AG10803 (cell line): ENCODE measurements at places on chromosomes 6 and 20.

DNA sequence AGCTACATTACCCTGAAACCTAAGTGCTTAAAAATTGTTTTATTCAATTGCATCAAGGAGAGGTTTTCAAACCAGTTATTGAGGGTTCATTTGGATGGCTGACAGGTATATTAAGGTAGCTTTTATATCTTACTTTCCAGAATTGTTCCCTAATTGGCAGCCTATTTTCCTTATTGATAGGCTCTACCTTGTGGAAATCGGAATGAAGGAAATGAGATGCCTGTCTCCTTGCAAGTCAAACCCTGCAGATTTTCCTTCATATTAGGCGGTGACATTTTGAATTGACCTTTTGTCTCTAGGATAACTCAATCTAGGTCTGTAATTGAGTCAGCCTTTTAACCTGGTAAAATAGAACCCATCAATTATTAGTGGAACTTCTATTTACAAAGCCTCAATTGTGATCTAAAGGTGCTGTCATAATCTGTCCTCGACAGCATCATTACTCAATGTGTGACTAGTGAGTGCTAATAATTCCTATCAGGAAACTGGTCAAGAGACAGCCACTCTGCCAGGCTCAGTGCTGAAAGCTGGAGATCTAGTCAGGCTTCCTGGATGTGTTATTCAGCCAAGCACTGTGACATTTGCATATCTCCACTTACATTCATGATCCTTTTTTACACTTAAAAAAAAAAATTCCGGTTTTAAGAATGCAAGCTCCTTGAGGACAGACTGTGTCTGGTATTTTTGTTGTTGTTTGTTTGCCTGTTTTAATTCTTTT, 20.1 kb downstream of the OPRM1 start:
- no peak for DNase-seq

DNA sequence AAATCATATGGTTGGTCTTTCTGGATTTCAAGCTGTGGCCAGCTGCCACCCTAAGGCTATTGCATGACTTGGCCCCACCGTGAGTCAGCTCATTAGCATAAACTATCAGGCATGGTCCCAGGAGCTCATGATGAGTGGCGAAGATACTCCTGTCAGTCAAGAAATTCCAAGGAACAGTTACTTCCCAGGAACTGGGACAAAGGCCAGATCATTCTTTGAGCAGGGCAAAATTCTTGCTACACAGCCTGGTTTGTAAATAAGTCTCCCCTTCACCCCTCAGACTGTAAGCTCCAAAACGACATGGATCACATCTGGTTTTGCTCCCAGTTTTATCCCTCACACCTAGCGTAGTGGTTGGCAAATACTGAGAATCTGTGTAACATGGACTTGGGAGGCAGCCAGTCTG, 33.0 kb upstream of the KIAA1586 start:
- DNase-seq, result peak; percentile 87

DNA sequence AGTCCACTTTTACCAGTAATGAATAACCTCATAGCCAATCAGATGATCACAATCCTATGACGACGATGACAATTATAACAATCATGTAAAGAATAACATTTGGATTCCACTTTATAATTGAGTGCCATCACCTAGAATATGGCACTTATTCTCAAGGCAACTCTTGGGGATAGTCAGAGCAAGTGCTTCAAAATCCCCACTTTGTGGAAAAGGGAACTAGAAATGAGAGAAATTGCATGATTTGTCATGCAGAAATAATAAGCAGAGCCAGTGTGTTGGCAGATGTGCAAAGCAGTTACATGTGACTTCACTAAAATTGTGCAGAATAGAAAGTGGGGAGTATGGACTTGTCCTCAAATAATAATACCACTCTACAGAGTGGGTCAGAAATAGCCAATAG, 41.3 kb downstream of the FRK start:
- no peak for DNase-seq

GRCh38 chr6:118551063-118552053, 3.3 kb downstream of the PLN start:
- peak; percentile 77 for DNase-seq

GRCh38 chr6:10541591-10541990, 20.4 kb downstream of the GCNT2 start:
- no peak for DNase-seq

DNA sequence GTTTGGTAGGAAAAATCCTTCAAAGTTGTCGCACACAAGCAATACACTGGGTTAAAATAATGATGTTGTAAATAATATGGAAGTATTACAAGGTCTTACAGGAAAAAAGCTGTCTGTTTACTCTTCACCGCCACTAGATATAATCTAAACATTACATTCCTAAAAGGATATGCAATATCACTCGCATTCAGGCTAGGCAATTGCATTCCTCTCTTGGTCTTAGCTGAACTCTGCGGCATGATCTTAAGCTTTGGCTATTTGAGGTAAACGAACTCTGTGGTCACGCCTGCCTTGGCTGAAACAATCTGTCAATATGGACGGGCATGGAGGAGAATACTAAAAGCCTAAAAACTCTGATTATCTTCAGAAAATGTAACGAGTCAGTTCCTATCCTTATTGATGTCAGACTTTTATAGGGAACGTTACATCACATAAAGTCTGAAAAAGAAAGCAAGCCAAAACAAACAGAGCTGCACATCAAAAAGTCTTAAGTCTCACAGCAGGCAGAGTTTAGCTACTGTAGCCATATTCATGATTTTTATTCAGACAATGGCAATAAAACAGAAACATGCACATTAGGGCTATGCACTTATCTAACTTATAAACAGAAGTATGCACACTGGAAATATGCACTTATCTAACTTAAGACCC, 30.8 kb upstream of the FILIP1 start:
- DNase-seq, result peak; percentile 77

GRCh38 chr20:58227391-58228102, 906 bp downstream of the ANKRD60 start:
- no peak for DNase-seq

DNA sequence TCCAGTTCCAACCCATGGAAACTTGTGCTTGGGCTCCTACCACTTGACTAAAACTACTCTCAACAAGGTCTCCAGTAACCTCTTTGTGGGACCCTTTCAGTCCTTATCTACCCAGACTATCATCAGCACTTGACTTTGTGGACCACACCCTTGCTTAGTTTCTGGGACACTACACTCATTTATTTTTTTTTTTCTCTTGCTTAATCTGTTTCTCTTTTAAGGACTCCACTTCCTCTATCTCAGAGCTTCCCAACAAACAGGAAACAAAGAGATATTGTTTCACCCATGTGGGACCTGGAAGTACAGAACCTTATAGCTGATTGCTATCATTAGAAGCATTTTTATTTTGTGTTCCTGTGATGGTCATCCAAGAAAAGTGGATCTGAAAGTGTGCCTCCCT, 28.8 kb upstream of the ME1 start:
- no peak for DNase-seq

- DNase-seq, result peak; percentile 54
These were observed 103.2 kb upstream of the DUSP22 start for GRCh38 chr6:188821-189655.

GRCh38 chr20:48120120-48120519, 334.8 kb upstream of the SULF2 start:
- DNase-seq, result no peak

- DNase-seq, result no peak
These were observed 263.4 kb downstream of the UTRN start for GRCh38 chr6:144548536-144548935.

DNA sequence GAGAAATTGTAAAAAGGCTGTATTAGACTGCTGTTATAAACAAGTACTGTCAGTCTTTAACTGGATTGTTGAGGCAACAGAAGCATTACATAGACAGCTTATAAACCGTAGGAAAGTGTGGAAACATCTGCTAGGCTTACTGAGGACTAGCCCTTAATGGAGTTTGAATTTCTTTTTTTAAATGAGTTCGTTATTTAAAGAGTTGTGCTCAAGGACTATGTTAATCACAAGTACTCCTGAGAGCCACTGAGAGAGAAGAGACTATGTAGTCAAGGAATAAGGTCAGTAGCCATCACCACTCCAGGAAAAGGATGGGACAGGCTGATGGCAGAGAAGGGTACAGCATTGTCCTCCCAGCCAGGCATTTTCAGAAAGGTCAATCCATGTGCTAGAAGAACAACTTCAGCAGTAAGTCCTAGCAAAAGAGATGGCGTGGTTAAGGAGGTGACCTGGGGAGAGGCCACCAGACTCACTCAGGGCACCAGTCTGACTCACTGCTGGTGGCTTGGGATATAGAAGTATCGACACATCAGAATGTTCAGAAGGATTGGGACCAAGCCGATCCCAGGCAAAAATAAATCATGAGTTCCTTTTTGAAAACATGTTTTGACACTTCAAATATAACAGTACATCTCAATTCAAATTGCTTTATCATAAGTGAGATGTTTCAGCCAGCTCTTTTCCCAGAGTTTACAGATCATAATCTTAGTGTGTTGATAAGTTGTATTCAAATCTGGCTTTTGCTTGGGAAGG, 6.4 kb downstream of the RPS12 start:
- no peak for DNase-seq

DNA sequence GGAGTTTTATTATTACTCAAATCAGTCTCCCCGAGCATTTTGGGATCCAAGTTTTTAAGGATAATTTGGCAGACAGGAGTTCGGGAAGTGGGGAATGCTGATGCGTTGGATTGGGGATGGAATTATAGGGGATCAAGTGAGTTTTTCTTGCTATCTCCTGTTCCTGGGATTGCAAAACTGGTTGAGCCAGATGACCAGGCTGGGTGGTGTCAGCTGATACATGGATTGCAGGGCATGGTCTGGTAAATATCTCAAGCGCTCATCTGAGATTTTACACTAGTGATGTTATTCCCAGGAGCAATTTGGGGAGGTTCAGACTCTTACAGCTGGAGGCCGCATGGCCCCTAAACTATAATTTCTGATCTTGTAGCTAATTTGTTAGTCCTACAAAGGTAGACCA, 54.7 kb downstream of the ENPP1 start:
- no peak for DNase-seq

DNA sequence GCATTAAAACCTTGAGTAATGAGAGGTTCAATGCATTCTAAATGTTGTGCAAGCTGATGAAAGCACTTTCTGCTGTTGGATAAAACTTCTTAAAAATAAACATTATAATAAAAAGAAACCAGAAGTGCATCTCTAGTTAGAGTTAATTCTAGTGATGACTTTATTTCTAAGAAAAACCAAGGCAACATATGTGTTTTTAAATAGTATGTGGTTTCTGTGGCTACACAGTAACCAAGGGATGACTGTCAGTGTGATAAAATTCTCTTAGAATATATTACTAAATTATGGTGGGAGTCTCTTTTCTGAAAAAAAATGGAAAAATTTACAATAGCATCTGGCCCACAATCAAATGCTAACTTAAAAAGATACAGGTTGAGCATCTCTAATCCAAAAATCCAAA, 117.0 kb downstream of the ME1 start:
- peak; percentile 24 for DNase-seq

DNA sequence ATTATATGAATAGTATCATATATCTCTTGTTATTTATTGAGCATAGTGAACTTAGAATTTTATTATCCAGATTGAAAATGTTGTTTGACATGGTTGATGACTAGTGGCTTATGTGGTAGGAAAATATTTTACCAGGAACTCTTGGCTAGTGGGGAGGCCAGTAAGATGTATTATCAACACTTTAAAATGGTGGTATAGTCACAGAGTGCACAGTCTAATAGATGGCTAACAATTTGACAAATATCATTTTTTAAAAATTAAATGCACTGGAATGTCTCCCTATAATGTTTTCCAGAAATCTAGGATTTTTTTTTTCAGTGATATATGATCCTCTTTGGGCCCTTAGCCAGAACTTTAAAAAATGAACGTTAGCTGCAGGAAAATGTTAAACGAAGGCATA, 26.9 kb upstream of the EYA4 start:
- DNase-seq, result no peak

DNA sequence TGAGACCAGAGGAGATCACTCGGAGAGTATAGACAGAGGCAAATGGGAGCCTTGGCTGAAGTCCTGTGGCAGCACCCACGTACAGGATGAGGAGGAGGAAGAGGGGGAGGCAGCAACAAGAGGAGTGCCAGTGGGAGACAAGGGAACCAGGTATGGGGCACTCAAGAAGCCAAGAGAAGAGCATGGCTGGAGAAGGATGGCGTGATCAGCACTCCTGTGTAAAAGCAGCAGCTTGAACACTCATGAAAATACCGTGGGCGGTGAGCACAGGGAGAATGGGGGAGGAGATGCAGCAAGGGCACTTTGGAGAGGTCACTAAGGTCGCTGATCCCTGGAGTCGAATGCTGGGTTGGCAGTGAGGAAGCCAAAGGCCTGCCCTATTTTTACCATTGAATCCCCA, 51.2 kb upstream of the PRND start:
- no peak for DNase-seq

DNA sequence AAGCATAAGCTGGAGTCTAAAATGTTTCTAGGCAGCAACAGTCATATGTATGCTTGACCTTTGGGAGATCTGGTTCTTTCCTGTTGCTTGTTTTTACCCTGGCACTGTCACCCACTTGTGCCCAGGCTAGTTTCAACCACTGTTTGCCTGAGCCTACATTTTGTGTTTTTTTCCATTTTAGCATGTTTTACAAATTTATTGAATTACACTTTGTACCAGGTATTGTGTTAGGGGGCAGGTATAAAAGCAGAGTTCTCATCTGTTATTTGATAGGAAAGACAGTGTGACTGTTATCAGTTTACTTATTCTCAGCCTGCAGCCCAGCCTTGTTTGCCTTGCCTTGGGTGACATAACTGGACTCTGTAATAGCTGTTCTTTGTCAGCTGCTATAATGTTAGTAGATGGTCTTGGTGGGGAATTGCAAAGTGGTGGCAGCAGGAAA, 147.0 kb downstream of the CDKAL1 start:
- no peak for DNase-seq

DNA sequence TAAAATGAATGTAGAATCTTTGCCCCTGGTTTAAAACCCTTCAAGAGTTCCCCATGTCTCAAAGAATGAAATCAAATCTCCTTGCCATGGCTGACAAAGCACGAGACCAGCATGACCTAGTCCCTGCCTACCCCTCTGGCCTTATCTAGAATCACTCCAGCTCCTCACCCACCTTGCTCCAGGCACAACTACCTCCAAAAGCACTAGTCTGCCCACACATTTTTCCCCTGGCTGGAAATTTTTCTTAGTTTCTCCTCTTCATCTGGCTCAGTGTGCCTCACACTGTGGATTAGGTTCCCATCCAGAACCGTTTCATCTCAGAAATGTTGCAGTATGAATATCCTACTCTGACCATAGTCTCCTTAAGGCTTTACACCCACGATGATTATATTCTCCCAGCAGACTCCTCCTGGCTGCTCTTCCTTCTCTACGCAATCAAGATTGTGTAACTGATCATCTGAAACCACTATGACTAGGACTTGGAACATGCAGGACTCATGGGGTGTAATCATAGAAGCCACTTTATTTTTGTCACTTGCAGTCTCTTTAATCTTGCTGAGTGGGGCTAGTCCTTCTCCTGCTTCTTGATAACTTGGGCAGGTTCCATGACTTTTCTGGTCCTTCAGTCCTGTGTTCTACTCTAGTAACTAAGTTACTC, 7.8 kb upstream of the MRS2 start:
- DNase-seq, result peak; percentile 85
